ENCODE measurements at places on chromosomes 11 and 22.

DNA sequence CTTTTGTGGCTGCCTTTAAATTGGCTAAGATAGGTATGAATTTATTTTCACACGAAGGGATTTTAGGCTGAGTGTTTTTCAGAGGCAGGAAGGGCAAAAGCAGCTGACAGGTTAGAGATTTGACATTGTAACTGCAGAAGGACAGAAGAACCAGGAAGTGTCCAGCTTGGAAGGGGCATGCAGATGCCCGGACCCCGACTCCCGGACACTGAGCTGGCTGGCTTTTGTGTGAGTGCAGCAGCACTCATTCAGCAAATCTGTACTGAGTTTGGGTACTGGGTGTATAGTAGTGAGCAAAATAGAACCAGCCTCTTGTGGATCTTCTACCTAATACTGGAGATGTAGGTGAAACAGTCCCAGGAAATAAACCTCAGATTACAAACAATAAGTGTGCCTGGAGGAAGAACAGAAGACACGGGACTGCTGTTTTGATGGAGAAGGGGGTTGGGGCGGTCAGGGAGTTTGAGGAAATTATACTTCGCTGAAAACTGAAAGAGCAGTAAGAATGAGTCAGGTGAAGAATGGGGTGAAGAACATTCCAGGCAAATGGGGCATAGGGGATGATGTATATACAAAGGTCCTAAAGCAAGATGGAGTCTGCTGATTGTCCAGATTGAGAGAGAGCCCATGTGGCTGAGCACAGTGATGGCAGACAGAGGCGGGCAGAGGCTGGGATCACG lies 64.6 kb downstream of the PPFIBP2 start:
- DNase-seq = no peak

DNA sequence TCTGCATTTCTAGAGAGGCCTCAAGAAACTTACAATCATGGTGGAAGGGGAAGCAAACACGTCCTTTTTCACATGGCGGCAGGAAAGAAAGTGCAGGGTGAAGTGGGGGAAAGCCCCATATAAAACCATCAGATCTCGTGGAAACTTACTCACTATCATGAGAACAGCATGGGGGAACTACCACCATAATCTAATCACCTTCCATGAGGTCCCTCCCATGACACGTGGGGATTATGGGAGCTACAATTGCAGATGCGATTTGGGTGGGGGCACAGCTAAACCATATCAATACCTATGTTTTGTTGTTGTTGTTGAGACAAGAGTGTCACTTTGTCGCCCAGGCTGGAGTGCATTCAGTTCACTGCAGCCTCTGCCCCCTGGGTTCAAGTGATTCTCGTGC lies 29.9 kb downstream of the SFI1 start:
- DNase-seq = no peak

DNA sequence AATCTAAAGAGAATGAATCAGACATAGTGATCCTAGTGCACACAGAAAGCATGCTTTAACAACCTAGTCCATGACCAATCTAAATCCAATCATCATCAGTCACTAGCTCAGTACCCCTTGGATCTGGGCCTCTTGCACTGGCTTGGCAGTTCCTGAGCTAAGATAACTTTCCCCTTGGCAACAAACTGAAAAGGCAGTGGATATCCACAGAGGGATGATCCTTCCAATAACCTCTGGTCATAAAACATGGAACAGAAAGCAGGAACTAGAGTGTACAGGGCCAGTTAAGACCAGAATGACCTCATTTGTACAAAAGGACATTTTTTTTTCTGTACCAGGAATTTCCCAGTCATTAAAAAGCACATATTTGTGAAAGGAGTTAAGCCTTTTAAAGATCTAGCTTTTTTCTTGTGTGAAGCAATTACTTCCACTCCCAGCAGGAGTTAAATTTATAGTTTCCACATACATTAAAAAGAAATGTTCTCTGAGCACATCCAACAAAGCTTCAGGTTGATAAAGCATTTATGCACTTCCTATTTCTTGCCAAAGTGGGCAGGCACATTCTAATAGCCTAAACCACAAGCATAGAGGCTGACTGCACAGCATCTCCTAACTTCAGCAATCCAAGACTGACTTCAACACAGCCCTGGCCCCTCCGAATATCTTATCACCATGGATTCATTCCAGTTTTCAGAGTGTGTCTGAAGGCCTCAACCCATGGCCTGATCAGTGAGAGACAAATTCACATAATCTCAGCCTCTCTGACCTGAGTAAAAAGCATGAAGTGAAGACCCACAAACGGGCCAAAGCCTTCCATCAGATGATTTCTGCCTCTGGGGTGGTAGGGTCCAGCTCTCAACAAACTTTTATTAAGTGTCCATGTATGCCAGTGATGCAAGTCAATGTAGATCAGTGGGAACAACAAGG lies 29.9 kb downstream of the GUCY1A2 start:
- no peak for DNase-seq

DNA sequence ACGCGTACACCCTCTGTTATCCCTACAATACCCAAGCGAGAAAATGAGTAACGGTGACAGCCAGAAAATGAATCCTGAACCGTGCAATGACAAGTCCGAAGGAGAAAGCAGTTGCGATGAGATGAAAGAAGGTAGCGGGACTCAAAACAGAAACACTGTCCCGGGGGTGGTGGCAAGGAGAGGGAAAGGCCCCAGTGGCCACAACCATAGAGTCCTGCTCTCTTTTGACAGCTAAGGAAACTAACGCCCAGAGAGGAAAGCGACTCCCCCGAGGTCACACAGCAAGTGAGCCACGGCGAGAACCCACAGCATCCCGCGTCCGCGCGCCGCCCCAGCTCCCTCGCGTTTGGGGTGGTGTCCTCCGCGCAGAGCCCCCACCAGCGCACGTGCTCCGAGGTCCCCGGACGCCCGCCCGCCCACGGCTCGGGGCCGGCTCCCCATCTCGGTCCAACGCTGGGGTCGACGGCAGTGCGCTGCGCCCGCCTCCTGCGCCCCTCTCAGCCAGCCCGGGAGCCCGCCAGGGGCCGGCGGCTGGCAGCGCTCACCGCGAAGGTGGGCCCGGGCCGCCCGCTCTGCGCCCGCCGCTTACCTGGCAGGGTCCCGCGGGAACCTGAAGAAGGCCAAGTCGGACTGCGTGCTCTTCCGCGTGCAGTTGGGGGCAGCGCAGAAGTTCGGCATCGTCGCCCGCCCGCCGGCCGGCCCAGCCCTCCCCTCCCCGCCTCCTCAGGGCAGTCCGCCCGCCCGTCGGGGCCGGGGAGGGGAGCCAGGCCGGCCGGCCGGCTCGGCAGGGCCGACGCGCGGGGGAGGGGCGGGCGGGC lies 564 bp downstream of the THAP12 start:
- DNase-seq = peak; percentile 36

DNA sequence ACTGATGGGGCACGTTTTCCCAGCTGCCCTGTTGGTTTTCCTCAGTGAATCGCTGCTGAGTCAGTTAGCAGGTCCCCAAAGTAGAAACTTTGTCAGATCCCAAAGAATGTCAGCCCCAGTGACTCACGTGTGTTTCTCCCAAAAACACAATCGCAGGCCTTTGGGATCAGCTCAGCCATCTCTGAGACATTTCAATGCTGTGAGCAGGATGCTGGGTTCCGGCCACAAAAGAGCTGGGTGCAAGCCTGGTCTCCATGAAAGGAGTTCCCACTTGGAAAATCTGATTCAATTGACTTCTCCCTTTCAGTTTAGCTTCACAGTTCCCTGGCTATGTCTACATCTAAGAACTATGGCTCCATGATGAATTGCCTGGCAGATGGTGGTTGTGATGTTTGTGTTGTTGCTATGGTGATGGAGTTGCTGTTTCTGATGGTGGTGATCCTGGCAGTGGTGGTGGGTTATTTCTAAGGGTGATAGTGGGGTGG lies 28.0 kb downstream of the MYEOV start:
- no peak for DNase-seq

GRCh38 chr11:2933375-2934020 lies 4.3 kb upstream of the PHLDA2 start:
- no peak for DNase-seq

DNA sequence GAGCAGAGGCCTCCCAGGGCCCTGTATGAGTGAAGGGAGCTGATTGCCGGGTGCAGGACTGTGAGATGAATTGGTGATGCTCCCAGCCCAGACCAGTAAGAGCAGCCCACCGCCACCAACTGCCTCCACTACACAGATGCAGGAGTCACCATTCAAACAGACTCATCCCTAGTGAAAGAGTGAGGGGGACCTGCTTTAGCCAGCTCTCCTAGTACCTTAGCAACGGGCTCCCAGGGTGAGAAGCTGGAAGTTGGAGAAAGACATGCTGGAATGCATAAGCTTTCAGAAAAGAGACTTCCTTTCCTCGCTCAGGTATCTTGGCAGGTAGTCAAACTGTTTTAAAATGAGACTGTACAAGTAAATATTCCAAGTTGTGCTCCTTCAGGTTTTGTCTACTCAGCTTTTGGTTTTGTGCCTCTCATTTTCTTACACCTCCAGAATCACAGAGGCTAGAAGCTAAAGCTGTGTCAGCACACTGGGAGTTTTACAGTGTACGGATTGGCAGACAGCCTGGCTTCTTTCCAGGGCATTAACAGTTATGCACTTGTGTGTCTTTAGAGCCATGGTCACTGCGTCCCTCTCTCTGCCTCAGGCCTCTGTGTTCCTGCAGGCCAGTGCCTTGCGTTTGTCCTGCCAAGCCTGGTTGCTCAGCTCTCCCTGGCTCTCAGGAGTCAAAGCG lies 146.2 kb downstream of the ATXN10 start:
- DNase-seq = peak; percentile 33

- no peak for DNase-seq
Measured at GRCh38 chr11:85118151-85118550, 509.0 kb downstream of the DLG2 start.

- DNase-seq = no peak
Measured at GRCh38 chr11:100726680-100727079, 39.6 kb downstream of the ARHGAP42 start.

GRCh38 chr11:100229086-100229485 lies 458.0 kb upstream of the ARHGAP42 start:
- DNase-seq = no peak

DNA sequence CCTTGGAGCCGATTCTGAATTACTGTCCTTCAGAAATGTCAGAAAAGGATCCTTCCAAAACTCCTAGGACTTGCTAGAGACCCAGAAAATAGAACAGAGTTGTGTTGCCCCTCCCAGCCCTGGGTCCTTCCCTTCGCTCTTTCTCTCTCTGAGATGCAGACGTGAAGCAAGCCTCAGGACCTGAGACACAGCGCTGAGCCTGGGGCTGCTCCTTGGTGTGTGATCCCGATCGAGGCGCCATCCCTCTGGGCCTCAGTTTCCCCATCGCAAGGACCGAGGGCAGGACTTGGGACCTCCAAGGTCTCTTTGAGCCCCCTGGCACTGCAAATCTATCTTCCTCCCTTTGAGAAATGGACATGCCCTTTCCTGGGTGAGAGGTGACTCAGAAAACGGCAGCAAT lies 533.5 kb downstream of the TBC1D22A start:
- no peak for DNase-seq

- DNase-seq = no peak
Measured at GRCh38 chr11:61340979-61341378, 8.0 kb downstream of the TKFC start.

DNA sequence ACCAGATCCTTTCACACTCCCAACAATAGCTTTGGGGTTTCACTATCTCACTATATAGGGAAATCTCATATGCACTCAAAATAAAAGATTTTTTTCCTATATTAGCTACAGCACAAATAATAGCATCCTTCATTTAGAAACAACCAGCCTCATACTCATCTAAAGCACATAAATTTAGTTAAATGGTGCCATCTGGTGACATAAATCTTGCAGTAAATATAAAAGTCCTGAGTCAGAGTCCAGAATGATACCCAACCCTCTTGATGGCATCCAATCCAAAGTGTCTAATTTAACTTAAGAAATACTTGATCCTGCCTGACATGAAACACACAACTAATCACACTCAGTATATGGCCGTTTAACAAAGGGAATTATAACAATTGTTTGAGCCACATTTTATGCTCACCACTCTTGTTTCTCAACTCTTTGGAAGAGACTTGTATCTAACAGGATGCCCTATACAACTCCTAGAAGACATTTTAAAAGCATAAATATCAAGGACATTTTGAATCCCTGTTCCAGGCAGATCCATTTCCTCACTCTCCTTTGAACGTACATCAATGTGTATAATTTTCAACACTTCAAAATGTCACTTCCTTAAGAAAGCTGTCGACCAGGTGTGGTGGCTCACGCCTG lies 36.2 kb downstream of the DLG2 start:
- DNase-seq = no peak

DNA sequence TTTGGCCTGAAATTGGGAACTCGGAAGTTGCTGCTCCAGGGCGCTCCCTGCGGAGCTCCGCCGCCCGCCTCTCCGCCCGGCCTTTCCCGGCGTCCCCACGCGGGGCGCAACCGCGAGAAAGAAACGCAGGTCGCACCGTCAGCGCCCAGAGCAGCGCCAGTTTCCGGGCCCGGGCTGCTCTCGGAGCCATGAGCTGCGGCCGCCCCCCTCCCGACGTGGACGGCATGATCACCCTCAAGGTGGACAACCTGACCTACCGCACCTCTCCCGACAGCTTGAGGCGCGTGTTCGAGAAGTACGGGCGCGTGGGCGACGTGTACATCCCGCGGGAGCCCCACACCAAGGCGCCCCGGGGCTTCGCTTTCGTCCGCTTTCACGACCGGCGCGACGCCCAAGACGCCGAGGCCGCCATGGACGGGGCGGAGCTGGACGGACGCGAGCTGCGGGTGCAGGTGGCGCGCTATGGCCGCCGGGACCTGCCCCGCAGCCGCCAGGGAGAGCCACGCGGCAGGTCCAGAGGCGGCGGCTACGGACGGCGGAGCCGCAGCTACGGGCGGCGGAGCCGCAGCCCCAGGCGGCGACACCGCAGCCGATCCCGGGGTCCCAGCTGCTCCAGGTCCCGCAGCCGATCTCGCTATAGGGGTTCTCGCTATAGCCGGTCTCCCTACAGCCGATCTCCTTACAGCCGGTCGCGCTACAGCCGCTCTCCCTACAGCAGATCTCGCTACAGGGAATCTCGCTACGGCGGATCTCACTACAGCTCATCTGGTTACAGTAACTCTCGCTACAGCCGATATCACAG lies 521 bp downstream of the SRSF8 start:
- peak; percentile 82 for DNase-seq

- no peak for DNase-seq
Measured at GRCh38 chr11:95577716-95578460, 211.7 kb downstream of the FAM76B start.

DNA sequence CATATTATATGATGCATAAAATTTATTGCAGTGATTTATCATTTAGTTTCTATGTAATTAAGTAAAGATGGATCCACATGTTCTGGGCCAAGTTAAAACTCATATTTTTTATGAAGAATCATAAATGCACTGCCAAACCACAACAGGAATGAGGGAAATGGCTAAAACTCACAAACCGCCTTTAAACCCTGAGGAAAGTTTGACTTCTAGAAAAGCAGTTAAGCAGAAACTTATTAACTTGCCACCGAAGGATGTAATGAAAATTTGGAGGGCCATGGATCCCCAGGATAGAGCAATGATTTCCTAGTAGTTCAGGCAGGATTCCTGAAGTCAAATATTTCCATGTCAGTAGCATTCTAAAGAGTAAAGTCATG lies 218.3 kb upstream of the CTSC start:
- DNase-seq = no peak

GRCh38 chr22:35076630-35077029 lies 10.7 kb downstream of the ISX start:
- no peak for DNase-seq

- no peak for DNase-seq
Measured at GRCh38 chr22:25818541-25818940, 76.6 kb downstream of the MYO18B start.

- DNase-seq = no peak
Measured at GRCh38 chr22:37643225-37643847, 3.9 kb downstream of the SH3BP1 start.

GRCh38 chr11:92697461-92698312 lies 271.8 kb upstream of the MTNR1B start:
- DNase-seq = no peak

- DNase-seq = no peak
Measured at GRCh38 chr11:126122863-126123262, 60.2 kb upstream of the CDON start.
